Cortex of kidney (tissue), 1 donor: ENCODE measurements at places on chromosomes 12 and 14.

- DNase-seq = no peak
Measured at GRCh38 chr12:93667672-93668071, 9.5 kb upstream of the CRADD start.

DNA sequence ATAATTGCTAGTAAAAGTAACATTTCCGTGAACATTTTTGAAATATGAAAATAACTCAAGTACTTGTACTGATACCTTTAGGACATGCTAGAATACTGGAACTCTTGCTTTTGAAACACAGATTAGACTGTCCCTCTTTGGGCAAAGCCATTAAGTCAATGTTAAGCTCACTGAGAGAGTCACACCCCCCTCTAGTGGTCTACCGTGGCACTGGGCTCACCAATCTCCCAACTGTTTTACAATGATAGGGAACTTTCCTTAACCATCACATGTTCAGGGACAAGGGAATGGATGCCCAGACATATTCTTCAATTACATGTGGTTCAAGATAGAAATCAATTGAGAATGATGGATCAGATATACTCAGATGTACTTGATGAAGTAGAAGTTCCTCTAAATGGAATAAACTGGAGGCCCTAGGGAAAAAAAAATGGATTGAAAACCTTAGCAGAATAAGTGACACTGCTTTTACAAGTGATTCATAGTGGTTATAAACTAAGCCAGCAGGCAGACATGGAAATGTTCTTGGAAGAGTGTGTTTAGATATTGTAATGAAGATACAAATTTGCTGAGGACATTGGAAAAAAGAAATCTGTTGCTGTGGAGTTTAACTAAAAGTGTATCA lies 17.8 kb downstream of the NANOG start:
- DNase-seq = no peak

DNA sequence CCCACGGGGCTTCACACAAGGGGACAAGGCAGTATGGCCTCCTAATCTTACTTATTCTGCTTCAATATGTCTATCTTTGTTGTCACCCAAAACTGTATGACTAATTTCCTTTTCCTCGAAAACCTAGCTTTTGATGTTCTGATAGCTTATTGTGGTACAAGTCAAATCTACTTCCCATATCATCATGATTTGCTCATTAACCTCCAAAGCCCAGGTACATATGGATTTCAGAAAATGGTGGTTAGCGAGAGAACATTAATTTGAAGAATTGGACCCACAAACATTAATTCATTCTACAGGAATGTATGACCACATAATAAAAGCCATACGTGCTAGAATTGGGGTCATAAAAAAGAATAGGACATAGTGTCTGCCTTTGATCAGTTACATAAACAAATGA lies 412.5 kb downstream of the CCDC91 start:
- DNase-seq = no peak

- no peak for DNase-seq
Measured at GRCh38 chr12:54133772-54134375, 54.9 kb downstream of the SMUG1 start.

GRCh38 chr14:64891839-64892375 lies 12.2 kb upstream of the SPTB start:
- DNase-seq = no peak

- no peak for DNase-seq
Measured at GRCh38 chr14:67951529-67952135, 132.1 kb downstream of the RAD51B start.

DNA sequence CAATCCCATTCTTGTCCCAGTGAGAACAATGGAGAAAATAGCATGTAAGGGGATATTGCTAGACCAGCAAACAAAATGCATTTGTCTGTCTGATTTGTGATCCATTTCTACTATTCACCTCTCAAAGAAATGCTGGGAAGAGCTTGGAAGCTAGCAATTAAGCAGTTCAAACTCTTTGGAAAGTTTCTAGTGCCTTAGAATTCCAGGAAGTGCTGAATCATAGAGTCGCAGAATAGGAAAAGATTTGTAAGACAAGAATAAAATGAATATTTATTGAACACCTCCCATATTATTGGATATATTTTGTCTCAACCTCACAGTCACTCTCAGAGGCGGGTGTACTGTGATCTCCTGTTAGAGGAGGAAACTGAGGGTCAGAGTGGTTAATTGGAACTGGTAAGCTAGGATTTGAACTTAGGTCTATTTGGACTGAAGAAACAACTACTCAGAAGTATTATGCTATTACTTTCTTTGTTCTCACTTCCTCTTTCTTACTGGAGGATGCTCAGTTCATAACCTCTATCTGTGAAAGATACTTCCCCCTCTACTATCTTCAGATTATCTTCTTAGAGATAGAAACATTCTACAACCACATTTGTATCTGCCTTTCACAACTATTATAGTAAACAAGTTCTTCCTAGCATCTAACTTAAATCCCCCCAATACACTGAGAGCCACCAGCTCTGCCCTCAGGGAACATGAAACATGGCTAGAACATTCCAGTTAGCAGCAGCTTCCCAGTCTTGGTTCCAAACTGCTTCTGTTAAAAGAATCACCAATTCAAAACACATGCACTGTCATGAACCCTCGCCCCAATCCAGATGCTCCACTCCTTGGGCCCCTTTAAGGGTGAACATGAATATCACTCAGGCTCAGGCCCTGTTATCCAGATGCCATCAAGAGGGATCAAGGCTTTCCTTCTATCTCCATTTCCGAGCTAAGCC lies 64.2 kb downstream of the DRAM1 start:
- DNase-seq = no peak

GRCh38 chr14:77376771-77377501 lies at the start of the genes SAMD15 and TMED8:
TSS of gene SAMD15 (plus strand) at chr14:77377379. CDS start at chr14:77377419, 40 bp downstream.
TSS of gene TMED8 (minus strand) at chr14:77377094. CDS start at chr14:77377053, 41 bp downstream.
- DNase-seq = no peak

- no peak for DNase-seq
Measured at GRCh38 chr12:49696723-49697122, 10.5 kb downstream of the FMNL3 start.

DNA sequence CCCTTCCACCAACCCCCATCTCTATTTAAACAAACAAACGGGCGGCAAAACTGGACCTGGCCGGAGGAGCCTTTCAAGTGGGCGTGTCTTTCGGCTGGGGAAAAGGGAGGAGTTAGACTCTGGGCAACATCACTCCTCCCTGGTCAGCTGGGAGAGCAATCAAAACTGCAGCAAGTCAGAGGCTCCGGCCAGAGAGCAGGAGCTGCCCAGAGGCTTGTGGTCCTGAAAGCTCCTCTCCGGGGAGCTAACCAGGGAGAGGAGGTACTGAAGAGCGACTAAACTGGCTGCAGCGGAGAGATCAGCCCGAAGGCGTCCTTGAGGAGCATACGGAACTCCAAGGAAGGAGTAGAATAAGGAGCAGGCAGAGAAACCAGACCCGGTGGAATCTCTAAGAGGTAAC lies at the start of gene NEUROD4:
Gene NEUROD4 (plus strand): TSS at position 191 of the 400 bp plus-strand sequence. CDS start 6,466 bp downstream, outside the sequence.
- DNase-seq = no peak

DNA sequence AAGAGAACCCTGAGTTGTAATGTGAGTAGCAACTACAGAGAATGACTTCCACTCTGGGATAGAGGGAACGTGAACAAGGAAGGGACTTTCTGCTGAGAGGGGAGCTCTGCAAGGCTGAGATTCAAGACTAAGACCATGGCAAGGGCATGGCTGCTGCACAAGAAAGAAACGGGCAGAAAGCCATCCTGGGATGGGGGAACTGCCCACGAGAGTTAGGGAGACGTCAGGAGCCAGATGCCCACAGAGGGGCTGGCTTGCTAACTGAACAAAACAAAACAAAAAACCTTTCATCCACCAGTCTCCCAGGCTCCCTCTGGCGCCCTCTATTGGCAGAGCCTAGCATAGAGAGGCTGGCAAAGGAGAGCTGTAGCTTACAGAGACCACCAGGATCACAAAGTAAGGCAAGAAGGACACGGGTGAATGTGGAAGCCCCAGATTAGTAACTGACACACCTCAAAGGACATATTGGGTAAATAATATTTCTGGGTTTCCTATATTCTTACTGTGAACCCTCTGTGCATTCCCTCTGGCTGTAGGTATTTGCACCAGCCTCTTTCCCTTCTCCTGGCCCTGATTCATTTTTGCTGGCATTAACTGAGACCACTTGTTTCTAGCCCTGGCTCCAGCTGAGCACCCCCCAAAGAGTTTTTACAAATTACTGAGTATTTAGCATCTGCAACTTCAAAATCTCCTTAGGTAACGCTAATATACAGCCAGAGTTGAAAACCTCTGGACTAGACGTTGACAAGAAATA lies 338.3 kb downstream of the EMP1 start:
- DNase-seq = no peak

DNA sequence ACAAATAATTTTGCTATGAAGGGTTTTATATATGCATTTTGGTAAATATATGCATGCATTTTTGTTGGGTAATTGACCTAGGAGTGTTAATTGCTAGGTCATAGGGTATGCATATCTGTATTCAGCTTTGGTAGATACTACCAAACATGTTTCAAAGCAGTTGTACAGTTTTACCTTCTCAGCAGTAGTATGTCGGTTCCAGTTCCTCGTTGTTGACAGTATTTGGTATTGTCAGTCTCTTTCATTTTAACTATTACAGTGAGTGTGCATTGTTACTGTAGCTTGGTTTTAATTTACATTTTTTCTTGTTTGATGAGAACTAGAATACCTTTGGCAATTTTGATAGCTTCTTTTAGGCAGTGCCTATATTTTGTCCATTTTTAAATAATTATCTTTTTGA lies 98.9 kb downstream of the ARID2 start:
- DNase-seq = no peak

DNA sequence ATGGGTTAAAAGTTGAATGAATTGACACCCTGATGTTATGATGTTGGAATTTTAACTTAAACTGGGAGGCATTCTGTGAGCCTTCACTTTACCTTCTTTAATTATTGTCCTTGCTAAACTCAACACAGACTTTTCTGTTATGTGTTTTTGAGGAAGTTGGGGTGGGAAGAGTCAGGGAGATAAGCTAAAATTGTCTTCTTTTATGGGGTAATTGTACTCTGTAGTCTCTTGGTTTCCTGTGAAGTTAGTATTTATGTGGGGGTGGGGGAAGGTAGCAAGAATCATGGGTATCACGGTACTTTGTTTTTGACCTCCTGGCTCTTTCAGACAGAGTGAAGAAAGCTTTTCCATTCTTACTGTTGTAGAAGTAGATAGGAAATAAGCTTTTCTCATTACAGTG lies 32.9 kb downstream of the RAB21 start:
- DNase-seq = no peak

DNA sequence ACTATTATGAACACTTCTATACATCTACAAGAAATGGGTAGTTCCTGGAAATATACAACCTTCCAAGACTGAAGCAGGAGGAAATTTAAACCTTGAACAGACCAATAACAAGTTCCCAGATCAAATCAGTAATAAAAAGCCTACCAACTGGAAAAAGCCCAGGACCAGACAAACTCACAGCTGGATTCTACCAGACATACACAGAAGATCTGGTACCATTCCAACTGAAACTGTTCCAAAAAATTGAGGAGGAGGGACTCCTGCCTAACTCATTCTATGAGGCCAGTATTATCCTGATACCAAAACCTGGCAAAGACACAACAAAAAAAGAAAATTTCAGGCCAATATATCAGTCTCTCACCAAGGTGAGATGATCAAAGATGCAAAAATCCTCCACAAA lies 189.4 kb downstream of the RPS29 start:
- no peak for DNase-seq

GRCh38 chr14:95495538-95496025 lies 20.9 kb downstream of the SYNE3 start:
- no peak for DNase-seq

GRCh38 chr14:97806891-97807290 lies 1009.7 kb downstream of the VRK1 start:
- DNase-seq = no peak

DNA sequence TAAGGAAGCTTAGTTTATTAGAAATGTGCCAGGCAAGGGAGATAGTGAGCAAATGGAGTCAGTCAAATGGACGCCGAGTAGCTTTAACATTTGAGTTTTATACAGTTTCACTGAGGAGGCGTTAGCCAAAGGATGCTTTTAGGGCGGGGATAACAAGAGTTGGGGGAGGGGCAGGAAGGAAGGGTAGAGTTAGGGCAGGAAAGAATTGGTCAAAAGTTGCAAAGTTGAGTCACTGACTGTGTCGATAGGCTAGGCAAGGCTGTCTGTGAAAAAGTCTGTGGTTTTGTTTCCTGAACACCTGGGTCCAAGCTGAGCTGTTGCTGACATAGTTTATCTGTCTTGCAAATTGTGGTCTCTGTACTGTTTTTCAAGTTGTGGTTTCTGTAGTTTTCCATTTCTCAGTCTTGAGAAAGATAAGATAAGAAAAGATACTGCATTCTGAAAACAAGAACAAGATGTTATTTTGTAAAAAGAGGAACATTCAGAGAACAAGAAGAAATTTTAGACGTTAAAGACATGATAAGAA lies 62.6 kb upstream of the RESF1 start:
- DNase-seq = no peak

GRCh38 chr14:72657214-72657921 lies 236.5 kb downstream of the DPF3 start:
- no peak for DNase-seq

GRCh38 chr14:99065551-99065950 lies 206.4 kb downstream of the BCL11B start:
- DNase-seq = no peak

- no peak for DNase-seq
Measured at GRCh38 chr14:91484186-91484585, 25.9 kb downstream of the PPP4R3A start.

- DNase-seq = no peak
Measured at GRCh38 chr12:6435961-6436715, 8.6 kb upstream of the CD27 start.

DNA sequence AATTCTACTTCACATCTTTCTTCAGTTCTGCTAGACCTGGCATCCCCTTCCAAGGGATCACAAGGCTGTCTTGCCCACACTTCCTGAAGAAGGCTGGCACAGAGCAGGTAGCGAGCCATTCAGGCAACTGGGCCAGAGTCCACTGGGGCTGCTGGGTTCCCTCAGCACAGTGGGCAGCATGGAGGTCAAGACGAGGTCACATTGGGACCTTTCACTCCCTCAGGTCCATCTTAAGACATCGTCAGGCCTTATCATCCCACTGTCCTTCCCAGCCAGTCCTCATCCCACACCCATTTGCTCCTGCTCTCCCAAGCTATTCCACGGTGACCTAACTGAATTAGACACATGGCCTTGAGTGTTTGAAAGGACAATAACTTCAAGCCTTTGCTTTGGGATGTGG lies 143.1 kb upstream of the HIF1A start:
- no peak for DNase-seq

DNA sequence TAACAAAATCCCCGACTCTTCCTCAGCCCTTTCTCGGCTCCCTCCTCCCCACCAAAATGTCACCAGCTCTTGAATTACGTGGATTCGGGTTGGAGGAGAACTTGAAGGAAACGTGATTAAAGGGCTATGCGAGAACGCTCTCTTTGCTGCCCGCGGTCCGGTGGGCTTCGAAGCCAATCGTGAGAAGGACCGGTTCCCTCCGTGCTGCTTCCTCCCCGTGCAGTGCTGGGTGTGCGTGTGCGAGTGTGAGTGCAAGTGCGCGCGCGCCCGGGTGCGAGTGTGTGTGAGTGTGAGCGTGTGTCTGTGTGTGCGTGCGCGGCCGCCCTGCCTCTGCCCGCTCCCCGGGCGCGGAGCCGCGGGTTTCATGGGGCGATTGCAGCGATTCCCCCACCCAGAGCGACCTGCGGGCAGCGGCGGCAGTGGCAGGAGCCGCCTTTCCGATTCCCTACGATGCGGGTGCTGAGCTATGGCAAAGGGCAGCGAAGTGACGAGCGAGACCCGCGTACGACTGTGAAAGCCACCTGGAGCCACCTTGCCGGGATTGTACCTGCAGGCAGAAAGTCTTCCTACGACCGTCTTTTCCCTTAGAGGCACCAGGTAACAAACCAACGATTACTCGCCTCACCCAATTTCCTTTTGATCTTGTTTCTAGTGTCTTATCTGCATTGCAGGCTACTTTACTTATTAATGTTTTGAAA lies 1.4 kb downstream of the LRFN5 start:
- no peak for DNase-seq

GRCh38 chr12:112645586-112645985 lies 146.0 kb upstream of the RPH3A start:
- DNase-seq = no peak
